Stimulated activated naive B cell treated with anti-CD40 and anti-IgM and Interleukin-4, amounts not matched to agents 10 μg/mL and 1 μg/mL and 100 μg/mL, for 72 hours (primary cell): ENCODE measurements at places on chromosomes 1 and 21.

- DNase-seq: no peak
These were observed 135.6 kb upstream of the KAZN start for GRCh38 chr1:14462851-14463250.

DNA sequence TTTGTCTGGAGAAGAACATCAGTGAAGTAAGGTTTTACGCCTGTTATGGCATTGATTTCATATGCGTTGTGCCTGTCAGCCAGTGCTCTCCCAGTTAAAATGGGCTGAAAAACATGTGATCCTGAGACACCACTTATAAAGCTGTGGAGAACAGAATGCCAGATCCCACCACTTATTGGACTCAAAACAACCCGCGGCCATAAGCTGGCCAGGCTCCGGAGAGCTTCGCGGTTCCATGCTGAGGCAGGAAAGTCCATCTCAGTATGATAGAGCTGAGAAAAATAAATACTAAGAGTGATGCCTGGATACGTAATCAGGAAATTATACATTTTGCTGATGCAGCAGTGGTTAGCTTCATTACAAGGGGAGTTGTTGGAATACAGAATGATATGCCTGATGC lies 5.1 kb downstream of the APOBEC4 start:
- no peak for DNase-seq

DNA sequence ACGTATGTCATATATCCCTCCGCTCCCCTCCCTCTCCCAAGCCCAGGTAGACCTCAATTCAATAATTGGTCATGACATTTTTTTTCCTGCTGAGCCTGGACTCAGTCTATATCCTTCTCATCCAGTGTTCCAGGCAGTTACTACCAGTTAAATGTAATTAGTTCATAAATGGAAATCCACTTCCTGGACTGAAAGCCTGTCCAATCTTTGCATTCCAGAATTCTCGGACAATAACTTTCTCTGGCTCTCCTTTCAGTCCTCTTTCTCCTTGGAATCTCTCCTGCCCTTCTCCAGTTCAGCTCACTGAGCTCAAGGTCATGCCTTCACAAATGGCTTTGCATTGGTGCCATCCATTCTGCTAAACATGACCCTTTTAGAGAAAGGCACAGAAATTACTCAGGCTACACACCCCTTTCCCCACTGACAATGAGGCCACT lies 34.8 kb downstream of the VWA5B1 start:
- no peak for DNase-seq

DNA sequence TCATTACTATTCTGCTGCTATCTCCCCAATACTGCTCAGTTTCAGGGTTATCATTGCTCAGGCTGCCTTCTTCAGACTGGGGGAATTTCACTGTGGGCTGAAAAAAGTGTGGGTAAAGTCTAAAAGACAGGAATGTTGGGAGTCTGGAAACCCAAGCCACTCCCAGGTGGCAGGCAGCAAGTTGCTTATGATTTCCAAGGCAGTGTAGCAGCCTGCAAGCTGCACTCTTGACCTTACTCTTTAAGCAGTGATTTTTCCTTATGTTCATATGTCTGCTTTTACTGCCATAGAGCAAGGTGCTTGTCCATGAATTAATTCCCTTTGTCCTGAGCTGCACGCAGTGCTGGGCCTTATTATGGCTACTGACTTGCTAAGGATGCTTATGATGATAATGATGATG lies 53.1 kb downstream of the PHC2 start:
- DNase-seq: no peak

GRCh38 chr1:12083766-12084165 lies 20.7 kb downstream of the TNFRSF8 start:
- no peak for DNase-seq

DNA sequence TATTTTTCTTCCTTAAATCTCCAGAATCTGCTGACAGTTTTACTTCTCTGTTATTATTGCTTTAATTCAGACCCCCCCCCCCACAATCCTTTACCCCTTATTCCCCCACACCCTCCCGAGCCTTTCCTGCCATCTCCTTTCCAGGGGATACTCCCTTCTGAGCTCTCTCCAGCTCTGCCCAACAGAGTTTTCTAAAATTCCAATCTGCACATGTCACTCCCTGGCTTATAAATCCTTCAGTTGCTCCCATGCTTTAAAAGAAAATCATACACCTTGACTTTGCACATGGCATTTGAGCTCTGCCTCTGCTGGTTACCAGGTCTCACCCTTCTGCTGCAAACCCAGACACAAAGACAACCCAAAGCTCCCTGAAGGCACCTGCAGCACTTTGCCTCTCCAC lies 11.7 kb upstream of the EPS8L3 start:
- no peak for DNase-seq

DNA sequence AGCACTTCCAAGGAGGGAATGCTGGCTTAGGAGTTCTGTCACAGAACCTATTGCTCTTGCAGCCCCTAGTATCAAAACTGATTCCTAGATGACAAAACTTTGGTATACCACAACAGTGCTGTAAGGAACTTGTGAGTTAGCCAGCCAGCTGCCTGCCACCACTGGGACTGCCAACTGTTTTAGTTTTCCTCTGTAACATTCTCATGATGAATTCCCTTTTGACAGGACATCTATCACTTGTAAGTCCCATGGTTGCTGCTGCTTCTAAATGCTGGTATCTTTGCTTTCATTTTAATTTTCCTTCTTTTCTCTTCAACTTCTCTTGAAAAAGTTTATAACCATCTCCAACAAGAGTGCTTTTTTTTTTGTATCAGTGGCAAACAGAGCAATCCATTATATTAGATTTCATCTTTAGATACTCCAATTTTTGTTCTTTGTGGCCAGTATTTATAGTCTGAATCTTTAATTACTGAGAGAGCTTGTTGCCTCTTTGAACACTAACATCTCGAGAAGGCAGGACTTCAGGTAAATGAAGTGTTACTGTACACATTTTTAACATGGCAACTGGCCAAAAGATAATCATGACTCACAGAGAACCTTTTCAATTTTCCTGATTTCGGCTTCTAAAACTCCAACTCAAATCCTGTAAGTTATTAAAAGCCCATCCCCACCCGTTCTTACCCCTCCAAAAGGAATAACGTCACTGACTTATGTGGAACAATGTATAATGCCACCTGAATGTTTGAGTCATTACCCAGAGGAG lies 19.8 kb downstream of the DBT start:
- no peak for DNase-seq

- DNase-seq: peak; percentile 54
These were observed 40.4 kb downstream of the CASZ1 start for GRCh38 chr1:10755970-10756521.
